ENCODE measurements at places on chromosomes 3 and 15.

DNA sequence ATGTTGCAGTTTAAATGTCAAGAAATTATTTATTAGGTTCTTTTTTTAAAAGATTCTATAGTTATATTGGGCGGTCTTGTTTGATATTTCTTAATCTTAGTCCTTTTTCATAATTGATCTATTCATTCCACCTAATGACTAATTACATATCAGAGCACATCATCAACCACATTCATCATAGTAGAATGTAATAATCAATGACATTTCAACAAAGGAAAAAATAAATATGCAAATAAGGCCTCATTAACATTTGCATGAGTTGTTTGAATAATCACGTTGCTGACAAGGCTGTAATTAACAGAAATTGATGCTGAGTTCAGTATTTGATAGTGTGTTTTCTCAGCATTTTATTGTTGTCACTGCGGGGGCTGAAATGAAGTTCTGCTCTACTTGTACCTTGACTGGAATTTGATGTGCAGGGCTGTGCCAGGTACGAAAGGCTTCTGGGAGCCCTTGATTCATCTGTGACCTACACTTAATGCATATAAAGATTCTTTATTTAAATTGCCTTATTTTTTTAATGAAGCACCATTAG lies 215.7 kb downstream of the TCF12 start:
- no peak for DNase-seq

DNA sequence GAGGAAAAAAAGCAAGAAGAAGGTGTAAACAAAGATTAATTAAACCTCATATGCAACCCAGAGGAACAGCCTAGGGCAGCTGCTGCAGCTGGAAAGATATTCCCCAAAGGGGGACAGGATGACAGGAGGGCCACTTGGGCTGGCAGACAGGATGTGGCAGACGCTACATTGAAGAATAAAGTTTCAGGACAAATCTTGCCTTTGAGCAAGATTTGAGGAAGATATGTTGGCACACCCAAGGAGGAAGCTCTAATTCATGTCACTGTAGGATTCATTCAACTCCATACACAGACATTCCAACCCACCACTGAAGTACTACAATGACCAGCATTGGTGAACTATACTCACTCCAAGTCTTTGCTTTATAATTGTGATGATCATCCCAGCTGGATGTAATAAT lies 504.0 kb downstream of the SHQ1 start:
- no peak for DNase-seq

- no peak for DNase-seq
These were observed 24.4 kb downstream of the DTWD1 start for GRCh38 chr15:49645277-49645676.

- no peak for DNase-seq
These were observed 20.2 kb downstream of the CRABP1 start for GRCh38 chr15:78360367-78360801.

GRCh38 chr3:27090275-27091041 lies 278.7 kb downstream of the NEK10 start:
- DNase-seq = no peak

DNA sequence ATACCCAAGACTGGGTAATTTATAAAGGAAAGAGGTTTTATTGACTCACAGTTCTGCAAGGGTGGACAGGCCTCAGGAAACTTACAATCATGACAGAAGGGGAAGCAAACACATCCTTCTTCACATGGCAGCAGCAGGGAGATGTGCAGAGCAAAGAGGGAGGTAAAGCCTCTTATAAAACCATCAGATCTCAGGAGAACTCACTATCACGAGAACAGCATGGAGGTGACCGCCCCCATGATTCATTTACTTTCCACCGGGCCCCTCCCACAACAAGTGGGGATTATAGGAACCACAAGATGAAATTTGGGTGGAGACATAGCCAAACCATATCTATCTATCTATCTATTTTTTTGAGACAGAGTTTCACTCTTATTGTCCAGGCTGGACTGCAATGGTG lies 5.4 kb downstream of the GDPGP1 start:
- no peak for DNase-seq

DNA sequence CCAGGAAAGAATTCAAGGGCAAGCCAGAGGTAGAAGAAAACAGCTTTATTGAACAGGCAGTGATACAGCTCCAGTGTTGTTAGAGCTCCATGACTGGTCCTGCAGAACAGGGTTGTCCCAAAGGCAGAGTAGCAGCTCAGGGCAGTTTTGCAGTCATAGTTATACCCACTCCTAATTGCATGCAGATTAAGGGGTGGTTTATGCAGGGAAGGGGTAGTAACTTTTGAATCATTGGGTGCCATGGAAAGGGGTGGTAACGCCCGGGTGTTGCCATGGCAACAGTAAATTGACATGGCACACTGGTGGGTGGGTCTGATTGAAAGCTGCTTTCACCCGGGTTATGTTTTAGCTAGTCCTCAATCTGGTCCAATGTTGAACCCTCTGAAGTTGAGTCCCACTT lies 9.7 kb upstream of the RAB6B start:
- no peak for DNase-seq

DNA sequence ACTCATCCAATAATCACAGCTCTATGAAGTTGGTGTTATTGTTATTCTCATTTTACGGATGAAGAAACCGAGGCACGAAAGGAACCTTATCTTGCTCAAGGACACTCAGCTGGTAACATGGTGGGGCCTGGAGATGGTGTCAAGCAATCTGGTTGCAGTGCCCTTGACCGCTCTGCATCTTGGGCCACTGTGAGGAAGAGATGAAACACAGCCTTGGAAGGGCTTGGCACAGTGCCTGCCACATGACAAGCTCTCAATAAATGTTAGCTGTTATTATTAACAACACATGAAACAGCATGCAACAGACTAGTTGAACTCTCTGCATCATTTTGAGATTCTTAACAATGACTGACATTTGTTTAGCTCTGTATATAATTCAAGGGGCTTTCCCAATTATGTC lies 10.1 kb upstream of the ITGA11 start:
- DNase-seq = no peak

DNA sequence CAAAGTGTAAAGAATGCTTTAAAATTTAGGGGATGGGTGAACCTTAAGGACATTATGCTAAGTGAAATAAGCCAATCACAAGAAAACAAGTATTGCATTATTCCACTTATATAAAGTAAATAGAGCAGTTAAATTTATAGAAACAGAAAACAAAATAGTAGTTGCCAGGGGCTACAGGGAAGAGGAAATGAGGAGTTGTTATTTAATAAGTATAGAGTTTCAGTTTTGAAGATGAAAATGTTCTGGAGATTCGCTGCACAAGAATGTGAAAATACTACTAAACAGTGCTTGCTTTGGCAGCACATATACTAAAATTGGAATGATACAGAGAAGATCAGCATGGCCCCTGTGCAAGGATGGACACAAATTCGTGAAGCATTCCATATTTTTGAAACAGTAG lies 32.0 kb downstream of the DNAH12 start:
- DNase-seq = no peak

DNA sequence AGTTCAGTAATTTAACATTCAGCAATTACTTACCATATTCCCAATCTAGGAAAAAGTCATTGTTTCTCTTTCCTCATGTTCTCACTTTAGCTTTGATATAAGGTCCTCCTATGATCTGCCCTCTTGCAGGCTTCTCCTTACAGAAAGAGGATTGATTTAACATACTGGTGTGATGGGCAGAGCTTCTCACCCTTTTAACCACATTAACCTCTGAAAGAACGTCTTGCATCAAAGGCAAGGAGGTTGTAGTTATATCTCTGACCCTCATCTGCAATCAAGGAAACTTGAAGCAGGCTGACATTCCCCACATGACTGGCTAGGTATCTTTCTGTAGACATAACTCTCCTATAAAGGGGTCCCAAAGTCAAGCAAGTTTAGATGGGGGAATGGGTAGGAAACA lies 39.5 kb downstream of the BTLA start:
- DNase-seq = no peak

DNA sequence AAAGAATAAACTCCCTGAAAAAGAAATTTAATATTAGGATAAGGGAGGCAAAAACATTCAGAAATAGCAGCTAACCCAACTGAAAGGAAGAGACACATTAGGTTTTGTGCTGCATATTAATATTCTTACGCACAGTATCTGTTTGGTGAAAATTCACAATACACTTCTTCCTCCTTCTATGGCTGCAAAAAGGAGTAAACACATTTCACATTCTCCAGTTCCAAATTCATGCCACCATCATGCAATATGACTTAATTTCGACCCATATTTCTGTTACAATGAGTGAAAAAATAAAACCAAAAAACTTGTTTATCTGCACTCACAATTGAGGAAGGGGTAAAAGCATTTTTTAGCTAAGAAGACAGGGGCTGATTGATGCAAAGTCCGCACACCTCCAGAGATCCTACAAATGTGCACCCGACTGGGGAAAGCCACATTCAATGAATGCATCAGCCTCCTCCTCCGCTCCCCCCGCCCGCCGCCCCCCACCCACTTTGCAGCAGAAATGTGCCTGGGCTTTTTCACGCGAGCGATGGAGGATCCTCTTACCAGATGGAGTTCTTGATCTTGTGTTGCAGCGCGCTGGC lies 1.0 kb downstream of the RFX7 start:
- DNase-seq = no peak

GRCh38 chr15:66239514-66239913 lies 14.0 kb downstream of the MEGF11 start:
- DNase-seq = no peak

DNA sequence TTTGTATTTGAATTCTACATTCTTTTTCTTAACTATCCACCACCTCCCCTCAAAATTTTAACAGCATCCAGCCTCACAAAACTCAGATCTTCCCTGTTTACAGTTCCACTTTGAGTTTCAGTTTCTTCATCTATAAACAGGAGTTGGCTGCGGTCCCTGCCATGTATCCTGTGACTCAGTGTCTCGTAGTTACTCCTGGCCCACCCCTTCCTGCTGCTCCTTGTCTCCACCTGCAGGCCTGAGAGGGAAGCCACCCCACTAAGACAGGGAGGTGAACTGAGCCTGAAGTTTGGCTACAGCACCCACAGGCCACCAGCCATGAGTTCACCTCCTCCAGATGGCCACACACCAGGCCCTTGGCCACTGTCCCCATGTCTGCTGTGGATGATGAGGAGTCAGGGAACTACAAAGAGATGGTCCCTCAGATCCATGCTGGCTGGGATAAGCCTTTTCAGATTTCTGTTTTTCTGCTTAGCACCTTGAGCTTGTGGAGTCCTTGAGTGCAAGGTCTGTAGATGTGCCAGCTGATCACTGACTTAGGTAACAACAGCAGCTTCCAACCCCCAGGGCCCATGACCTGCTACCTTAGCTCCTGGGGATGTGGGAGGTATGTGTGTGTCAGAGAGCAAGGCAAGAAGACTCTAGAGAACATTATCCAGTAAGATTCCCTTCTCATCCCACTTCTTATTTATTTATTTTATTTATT lies 37.5 kb downstream of the CD86 start:
- DNase-seq = no peak

DNA sequence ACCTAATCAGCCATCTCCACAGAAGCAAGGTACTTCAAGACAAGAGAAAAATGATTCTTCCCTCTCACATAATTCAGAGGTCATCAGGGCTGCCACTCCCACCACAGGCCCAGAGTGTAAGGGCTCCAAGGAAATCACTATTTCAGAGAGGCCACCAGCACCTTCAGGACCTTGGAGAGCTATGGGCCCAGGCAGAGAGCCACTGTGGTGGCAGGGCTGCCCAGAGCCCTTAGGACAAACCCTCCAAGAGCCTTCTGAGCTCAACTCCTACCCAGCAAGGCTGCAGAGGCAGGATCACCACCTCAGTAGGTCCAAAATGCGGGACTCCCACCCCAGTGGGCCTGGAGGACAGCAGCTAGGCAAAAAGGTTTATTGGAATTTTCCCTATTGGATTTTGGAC lies 17.9 kb upstream of the FAN1 start:
- DNase-seq = no peak

DNA sequence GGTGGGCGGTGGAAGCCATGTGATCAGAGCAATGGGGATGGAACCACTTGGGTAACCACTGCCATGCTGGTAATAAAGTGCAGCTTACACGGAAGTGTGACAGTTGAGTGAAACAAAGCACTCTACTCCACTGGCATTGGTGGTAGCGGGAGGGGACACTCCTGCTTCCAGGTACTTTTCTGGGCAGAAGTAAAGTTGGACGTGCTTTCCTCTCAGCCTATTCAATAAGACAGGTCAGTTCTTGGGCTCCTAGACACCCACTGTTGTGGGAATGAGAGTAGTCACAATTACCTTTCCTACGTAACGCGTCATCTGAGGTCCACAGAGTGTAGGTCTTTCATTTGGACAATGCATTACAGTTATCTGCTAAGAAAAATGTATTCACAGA lies 51.7 kb upstream of the CHD2 start:
- DNase-seq = no peak

DNA sequence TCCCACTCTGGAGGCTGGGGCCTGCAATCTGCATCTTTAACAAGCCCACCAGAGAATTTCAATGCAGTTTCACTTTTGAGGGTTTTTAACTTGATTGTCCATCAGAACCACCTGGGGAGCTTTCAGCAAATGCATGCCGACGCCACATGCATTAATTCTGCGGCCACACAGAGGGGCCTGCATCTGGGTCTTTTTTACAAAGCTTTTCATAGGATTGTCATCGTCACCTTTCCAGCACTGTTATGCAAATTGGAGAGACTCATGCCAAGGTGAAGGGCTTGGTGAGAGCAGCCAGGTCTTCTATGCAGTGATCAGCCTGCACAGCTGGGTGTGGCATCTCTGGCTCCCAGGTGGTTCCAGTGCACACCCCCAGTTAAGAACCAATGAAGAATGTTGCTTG lies 143.0 kb upstream of the CTDSPL start:
- no peak for DNase-seq

DNA sequence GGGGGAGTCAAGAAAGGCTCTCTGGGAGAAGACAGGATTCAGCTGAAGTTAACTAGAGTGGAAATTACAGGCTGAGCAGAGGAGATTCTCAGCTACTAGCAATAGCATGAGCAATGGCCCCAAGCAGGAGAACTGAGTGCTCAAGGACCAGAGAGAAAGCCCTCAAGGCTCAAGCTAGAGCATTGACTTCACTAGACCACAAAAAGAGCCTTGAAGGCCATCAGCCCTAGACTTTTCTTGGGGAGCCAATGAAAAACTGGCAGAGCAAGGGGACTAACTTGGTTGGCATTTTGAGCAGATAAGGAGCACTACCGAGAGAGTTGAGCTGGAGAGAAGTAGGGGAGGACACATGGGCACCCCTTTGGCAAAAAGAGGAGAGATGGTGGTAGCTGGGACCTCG lies 277.6 kb downstream of the FEZF2 start:
- no peak for DNase-seq

DNA sequence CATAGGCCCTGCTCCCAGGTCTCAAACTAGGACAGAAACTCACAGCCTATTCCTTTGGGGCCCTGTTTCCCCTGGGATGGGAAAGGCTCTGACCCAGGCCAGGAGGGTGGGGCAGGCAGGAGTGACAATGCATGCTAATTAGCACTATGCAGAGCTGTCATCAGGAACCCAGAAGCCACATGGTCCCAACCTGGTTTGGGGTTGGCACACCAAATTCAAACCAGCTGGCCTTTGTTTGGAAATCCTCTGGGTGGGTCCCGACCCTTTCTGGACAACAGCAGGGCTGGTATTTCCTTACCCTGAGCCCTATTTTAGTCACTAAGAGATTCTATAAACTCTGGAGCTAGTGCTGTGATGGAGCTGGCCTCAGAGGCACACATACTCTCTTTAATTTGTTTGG lies 166.2 kb downstream of the LRTM1 start:
- DNase-seq = no peak

Measured in C1 segment of cervical spinal cord (tissue), 14 donors.